ENCODE measurements at places on chromosomes 1 and 21.

DNA sequence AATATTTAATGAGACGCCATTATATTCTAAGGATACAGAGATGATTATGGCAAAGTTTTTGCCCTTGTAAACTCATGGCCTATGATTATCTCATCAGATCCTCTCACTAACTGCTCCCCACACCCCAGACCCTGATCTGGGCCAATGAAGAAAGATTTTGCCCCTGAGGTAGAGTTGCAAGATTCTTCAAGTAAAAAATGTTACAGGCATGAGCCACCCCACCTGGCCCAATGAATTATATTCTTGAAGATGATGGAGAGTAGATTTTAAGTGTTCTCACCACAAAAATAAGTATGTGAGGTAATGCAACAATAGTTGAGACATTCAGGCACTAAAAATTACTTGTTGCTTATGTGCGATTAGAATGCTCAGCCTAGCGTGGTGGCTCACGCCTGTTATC lies 1.8 kb upstream of the CNR2 start:
- DNase-seq = no peak

DNA sequence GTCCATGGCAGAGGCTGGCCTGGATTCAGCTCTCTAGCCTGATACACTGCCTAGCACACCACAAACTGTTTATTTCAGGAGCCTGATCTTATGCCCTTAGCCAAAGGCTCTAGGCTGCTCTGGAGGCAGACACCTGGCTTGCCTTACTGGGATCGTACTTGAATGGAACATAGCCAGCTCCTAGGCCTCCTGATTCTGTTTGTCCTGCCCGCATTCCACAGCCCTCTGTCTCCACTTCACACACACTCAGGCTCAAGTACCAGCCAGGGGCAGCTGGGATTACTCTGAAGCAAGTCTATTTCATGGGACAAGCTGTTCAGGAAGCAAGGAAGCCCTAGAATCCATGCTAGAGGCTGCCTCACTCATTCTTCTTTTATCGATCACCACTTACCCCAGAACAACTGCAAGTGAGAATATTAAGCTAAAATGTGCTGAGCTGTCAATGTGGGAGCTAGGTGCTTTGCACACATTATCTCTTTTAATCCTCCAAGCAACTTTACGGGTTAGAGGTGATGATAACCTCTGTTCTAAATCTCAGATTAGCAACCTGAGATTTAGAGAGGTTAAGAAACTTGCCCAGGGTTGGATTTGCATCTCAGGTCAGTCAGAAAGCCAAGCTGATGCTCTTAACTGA lies 31.1 kb upstream of the CYP4B1 start:
- no peak for DNase-seq

- DNase-seq = no peak
Measured at GRCh38 chr1:52055866-52056162, 281 bp upstream of the BTF3L4 start.

DNA sequence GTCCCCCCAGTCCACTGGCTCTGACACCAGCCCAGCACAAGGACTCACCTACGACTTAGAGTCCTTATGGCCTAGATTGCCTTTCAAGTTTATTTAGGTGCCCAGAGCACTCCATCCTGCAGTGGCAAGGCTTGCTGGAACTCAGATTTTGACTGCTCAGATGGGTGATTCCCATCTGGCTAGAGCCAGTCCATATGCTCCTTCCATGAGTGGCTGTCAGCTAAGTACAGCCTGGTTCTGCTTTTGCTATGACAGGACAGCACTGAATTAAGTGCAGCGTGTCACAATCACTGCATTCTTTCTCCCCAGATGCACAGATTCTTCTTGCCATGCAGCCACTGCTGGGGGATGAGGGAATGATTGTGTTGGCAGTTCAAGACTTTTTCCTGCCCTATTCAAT lies 43.8 kb downstream of the GPR52 start:
- DNase-seq = no peak

GRCh38 chr1:199612976-199613774 lies 414.3 kb upstream of the NR5A2 start:
- DNase-seq = no peak

DNA sequence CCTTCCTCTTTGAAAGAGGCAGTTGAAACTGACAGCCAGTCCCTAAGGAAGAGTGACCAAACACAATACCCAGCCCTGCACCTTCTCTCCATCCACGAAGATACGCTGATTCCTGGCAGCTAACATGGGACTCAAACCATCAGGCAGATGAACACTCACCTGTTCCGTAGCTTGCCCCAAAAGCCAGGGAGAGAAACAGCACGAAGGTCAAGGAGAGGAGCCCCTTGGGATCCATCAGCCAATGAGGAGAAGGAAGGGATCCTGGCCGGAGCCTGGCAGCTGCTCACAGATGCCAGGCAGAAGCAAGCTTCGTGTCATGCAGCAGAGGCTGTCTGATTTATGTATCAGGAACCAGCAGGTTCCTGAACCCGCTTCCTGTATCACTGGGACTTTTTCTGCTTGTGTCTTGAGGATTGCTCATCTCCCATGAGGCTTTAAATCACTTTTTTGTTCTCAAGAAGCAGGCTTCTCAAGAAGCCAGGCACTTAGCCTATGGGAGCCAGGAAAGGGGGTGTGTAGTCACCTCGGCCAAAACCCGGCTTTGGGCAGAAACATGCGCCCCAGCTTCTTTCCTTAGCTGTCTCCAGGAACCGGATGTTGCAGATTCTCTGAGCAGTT lies at the start of gene SLAMF1:
Gene SLAMF1 (minus strand): TSS at position 334 of the 618 bp plus-strand sequence. CDS start 99 bp downstream, at position 235.
- no peak for DNase-seq
